A549 treated with GW870086 at 1 μM for 4 hours (cell line): ENCODE measurements at places on chromosomes 3 and 15. TPM values are rescaled to one million over a fixed set of nuclear protein-coding genes. Genes with fewer than 3 reads are reported as not detected.

The SPATA12 gene
- total RNA-seq, result 0.25 to 0.44 TPM (median 0.39 TPM) in 5 replicates

The OXTR gene
- total RNA-seq, result 10.4 to 13.2 TPM (median 11.0 TPM) in 5 replicates

The MPI gene
- 27.2 to 38.6 TPM (median 30.2 TPM) in 5 replicates for total RNA-seq

The PGBD4 gene
- 0.96 to 1.7 TPM (median 1.6 TPM) in 5 replicates for total RNA-seq

The PSTPIP1 gene
- total RNA-seq, result not detected in 5 replicates

The IFT57 gene
- 32.0 to 46.8 TPM (median 44.6 TPM) in 5 replicates for total RNA-seq

The THUMPD3 gene
- total RNA-seq, result 46.7 to 57.8 TPM (median 53.6 TPM) in 5 replicates

The CP gene
- total RNA-seq, result 4.6 to 7.4 TPM (median 6.4 TPM) in 5 replicates

The EOGT gene
- 7.7 to 14.6 TPM (median 12.9 TPM) in 5 replicates for total RNA-seq

The CTXND1 gene
- 0.01 to 0.02 TPM (median 0.02 TPM) in 3 of 5 replicates, not detected in the others for total RNA-seq

The RAD51 gene
- total RNA-seq, result 17.1 to 23.6 TPM (median 18.8 TPM) in 5 replicates

The CIB2 gene
- total RNA-seq, result 22.9 to 30.2 TPM (median 28.6 TPM) in 5 replicates

The LSMEM2 gene
- total RNA-seq, result 0.10 TPM in 1 of 5 replicates, not detected in the others

The ABHD2 gene
- total RNA-seq, result 102 to 171 TPM (median 152 TPM) in 5 replicates

The PLCL2 gene
- total RNA-seq, result 4.8 to 6.4 TPM (median 4.9 TPM) in 5 replicates

The SV2B gene
- 0.06 to 0.15 TPM (median 0.12 TPM) in 4 of 5 replicates, not detected in the other for total RNA-seq
